ENCODE measurements at places on chromosomes 13 and 19. TPM values are rescaled to one million over a fixed set of nuclear protein-coding genes. Genes with fewer than 3 reads are reported as not detected.

ZIC2 gene
- not detected for total RNA-seq

- H3K36me3 ChIP-seq = no peaks in the 10 kb centered on the region
- H3K27me3 ChIP-seq = no peaks in the 10 kb centered on the region
- no peak for DNase-seq
- H3K27ac ChIP-seq = no peak overlapping the region
Observed at GRCh38 chr13:48615049-48615448, 38.7 kb upstream of the CYSLTR2 start.

GFY gene
- not detected for total RNA-seq

DNA sequence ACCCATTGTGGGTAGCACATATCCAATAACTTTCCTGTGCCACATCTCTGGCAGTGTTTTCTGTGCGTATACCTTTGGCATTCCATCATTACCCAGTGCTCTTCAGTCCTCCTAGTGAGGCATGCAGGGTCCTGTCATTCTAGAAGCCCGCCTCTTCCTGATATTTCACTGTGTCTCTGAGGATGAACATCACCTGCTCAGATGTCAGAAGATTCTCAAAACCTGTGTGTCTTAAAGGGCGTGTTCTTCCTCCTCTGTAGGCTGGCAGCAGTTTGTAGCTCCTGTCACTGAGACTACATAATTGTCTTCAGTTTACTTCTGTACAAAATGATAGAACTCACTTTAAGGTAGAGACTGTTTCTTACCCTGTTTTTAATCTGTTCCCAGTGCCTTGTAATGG lies 56.9 kb upstream of the TEX29 start:
- H3K27me3 ChIP-seq = no peaks in the 10 kb centered on the region
- H3K27ac ChIP-seq = no peak overlapping the region
- H3K36me3 ChIP-seq = no peaks in the 10 kb centered on the region
- no peak for DNase-seq

DNA sequence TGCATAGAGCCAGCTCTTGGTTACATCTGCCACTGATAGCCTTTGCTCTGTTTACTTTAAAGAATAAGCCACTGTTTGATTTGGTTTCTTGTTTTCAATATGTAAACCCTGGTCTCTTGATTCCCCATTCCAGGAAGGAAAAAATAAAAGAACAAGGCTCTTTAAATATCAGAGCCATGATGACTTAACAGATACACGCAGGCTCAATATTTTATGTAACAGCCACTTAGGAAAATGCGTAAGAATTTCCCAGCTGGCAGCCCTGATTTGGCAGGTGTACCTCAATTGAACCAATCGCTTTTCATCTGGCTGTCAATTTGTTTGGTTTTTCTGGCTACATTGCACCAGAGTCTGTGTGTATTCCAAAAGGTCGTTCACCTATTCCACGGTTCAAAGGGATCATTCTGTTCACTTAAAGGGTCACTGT lies 65.6 kb downstream of the IRS2 start:
- no peak for DNase-seq
- H3K4me1 ChIP-seq = no peaks in the 10 kb centered on the region
- H3K27ac ChIP-seq = no peak overlapping the region
- no peaks in the 10 kb centered on the region for H3K27me3 ChIP-seq
- H3K36me3 ChIP-seq = no peaks in the 10 kb centered on the region

KCNN4 gene
- total RNA-seq = 9.2 TPM

- H3K4me1 ChIP-seq = no peaks in the 10 kb centered on the region
- no peak overlapping the region for H3K4me3 ChIP-seq
- H3K27me3 ChIP-seq = no peaks in the 10 kb centered on the region
- DNase-seq = no peak
Observed at GRCh38 chr13:36341718-36342117, 4.5 kb downstream of the SPART start.

COMP gene
- not detected for total RNA-seq

DNA sequence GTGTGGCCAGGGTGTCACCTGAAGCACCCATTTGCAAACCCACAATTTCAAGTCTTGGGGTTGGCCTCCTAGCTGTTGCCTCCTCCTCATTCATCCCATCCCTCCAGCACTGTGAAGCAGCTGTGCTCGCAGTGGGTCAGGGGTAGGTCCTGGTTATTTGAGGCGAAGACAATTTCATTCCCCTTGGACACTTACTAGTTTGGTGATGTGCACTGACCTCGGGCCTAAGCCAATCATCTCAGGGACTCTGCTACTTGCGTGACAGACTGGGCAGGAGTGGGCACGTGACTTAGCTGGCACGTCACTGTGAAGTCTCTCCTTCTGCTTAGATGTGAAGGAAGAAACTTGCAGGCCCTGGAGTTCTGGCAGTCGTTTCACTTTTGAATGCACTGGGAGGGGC lies 3.5 kb upstream of the ATP11A start:
- no peaks in the 10 kb centered on the region for H3K4me1 ChIP-seq
- no peak overlapping the region for H3K4me3 ChIP-seq
- no peak overlapping the region for H3K27ac ChIP-seq
- DNase-seq = no peak
- no peaks in the 10 kb centered on the region for H3K27me3 ChIP-seq

NCR1 gene
- not detected for total RNA-seq

DNA sequence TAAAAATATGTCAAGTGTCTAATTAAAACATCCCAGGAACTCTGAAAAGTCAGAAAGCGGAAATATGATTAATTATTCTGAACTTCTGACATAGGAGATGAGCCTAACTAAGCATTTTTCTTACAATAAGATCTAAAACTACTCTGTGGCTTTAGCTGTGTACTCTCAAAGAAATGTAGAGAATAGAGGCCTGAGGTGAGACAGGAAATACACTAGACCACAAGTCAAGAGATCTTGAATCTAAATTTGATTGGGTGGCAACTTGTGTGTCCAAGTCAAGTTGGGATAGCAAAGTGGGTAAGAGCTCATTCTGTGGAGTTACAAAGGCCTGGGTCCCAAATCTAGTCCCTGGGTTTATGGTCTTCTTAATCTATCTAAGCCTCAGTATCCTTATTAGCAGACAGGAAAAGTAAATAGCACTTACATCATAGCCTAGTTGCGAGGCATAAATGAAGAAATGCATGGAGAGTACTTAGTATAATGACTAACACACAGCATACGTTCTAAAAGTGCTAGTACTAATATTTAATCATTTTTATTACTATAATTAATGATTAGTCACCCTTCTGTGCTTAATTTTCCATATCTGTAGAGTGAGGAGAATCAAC lies 9.4 kb upstream of the LRRC63 start:
- no peak for DNase-seq
- H3K27me3 ChIP-seq = no peaks in the 10 kb centered on the region
- H3K27ac ChIP-seq = no peak overlapping the region
- H3K4me1 ChIP-seq = no peaks in the 10 kb centered on the region
- H3K36me3 ChIP-seq = no peaks in the 10 kb centered on the region
- no peak overlapping the region for H3K4me3 ChIP-seq

SH2D3A gene
- 5.4 TPM for total RNA-seq

- H3K36me3 ChIP-seq = no peaks in the 10 kb centered on the region
- H3K4me1 ChIP-seq = peaks cover 7% of the 10 kb centered on the region
- H3K27me3 ChIP-seq = peaks cover 36% of the 10 kb centered on the region
- no peak overlapping the region for H3K27ac ChIP-seq
- DNase-seq = no peak
Observed at GRCh38 chr19:55083004-55083850, 7.6 kb downstream of the EPS8L1 start.

FCER2 gene
- not detected for total RNA-seq

DNA sequence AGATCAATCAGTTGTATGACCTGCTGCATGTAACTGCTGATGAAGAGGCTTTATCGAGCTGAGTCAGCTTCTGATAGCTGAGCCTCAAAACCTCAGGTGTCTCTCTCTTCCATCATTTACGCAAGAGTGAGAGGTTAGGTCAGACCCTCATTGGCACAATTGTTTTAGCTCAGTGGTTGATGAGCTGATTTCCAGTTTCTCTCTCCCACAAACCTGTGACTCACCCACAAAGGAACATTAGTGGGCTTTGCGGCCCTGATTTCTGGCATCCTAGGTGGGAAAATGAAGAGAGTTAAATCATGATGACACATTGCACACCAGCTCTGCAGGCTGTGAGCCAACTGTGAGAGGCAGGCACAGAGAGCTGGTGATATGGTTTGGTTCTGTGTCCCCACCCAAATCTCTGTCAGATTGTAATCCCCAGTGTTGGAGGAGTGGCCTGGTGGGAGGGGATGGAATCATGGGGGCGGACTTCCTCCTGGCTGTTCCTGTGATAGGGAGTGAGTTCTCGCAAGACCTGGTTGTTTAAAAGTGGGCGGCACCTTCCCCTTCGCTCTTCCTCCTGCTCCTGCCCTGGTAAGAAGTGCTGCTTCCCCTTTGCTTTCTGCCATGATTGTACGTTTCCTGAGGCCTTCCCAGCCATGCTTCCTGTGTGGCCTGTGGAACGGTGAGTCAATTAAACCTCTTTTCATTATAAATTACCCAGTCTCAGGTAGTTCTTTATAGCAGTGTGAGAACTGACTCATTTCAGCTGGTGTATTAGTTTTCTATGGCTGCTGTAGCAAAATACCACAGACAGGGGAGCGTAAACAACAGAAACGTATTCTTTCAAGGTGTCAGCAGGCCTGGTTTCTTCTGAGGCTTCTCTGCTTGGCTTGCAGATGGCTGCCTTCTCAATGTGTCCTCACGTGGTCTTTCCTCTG lies 33.5 kb upstream of the TMTC4 start:
- H3K36me3 ChIP-seq = no peaks in the 10 kb centered on the region
- no peak overlapping the region for H3K27ac ChIP-seq

TEX29 gene
- total RNA-seq = not detected

- H3K36me3 ChIP-seq = no peaks in the 10 kb centered on the region
- H3K27me3 ChIP-seq = no peaks in the 10 kb centered on the region
- no peak overlapping the region for H3K27ac ChIP-seq
- no peak for DNase-seq
- no peaks in the 10 kb centered on the region for H3K4me1 ChIP-seq
Observed at GRCh38 chr13:26678330-26678729, 82.3 kb downstream of the GPR12 start.

- no peak overlapping the region for H3K27ac ChIP-seq
- H3K4me3 ChIP-seq = no peak overlapping the region
- DNase-seq = no peak
- H3K4me1 ChIP-seq = no peaks in the 10 kb centered on the region
Observed at GRCh38 chr19:14770944-14771839, 7.2 kb downstream of the ADGRE2 start.

RUBCNL gene
- total RNA-seq = 4.4 TPM

FAM124A gene
- 2.1 TPM for total RNA-seq

FLT3LG gene
- total RNA-seq = 19.4 TPM

DNA sequence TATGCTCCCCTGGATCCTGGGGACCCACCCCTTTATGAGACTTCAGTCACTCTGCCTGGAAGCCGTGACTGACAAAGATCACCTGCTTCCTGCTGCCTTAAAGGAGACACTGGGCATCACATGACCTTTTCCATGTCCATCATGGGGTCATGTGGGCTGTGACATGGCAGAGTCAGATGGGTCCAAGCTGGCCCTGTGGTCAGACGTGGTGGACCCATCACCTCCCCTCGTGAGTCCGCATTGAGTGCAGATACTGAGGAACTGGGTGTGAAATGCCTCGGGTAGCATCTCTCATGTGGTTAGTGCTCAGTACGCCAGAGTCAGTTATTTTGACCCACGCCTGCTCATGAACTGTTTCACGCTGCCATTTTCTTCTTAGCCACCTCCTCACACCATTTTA lies 27.1 kb downstream of the NKPD1 start:
- no peaks in the 10 kb centered on the region for H3K36me3 ChIP-seq
- no peak for DNase-seq
- H3K4me1 ChIP-seq = no peaks in the 10 kb centered on the region

- H3K27me3 ChIP-seq = no peaks in the 10 kb centered on the region
- no peak overlapping the region for H3K27ac ChIP-seq
- no peaks in the 10 kb centered on the region for H3K36me3 ChIP-seq
- no peak for DNase-seq
- H3K4me3 ChIP-seq = no peak overlapping the region
Observed at GRCh38 chr13:49082653-49083536, 107.2 kb downstream of the FNDC3A start.

- H3K27ac ChIP-seq = peak overlapping the region; percentile 47
- H3K27me3 ChIP-seq = no peaks in the 10 kb centered on the region
- DNase-seq = peak; percentile 46
- H3K36me3 ChIP-seq = no peaks in the 10 kb centered on the region
- peaks cover 17% of the 10 kb centered on the region for H3K4me1 ChIP-seq
- H3K4me3 ChIP-seq = no peak overlapping the region
Observed at GRCh38 chr19:294946-295686, 3.9 kb upstream of the PLPP2 start.

GGN gene
- not detected for total RNA-seq

DNA sequence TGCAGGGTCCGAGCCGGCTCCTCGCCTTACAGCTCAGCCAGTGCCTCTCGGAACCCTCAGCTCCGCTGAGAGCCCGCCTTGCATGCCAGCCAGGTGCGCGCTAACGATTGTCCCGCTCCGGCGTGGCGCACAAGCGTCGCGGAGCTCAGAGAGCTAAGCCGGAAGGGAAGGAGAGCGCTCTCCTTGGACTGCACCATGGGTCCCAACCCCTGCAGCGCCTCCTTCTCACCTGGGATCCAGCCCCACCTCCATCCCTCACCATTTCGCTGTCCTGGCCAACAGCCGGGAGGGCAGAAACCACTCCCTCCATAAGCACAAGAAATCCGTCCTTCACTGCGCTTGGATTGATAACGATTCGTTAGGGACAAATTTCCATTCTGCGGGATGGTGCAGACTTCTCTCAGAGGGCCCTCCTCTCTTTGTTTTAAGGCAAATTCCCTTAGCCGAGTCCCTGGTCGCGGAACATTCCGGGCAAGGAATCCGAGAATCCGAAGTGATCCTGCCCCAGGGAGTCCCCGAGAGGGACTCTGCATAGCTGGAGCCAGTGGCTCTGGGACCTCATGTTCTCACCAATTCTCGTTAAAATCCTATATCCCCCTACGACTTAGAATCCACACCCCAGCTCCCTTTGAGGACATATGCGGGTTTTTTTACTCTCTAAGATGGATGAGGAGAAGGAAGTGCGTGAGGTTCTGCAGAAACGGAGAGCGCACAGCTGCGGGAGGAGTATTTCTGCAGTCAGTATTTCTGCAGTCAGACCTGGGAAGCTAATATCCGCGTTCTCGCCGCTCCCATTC lies 2.8 kb downstream of the GSX1 start:
- no peaks in the 10 kb centered on the region for H3K4me1 ChIP-seq
- no peaks in the 10 kb centered on the region for H3K36me3 ChIP-seq
- peaks cover 15% of the 10 kb centered on the region for H3K27me3 ChIP-seq
- no peak overlapping the region for H3K4me3 ChIP-seq
- DNase-seq = no peak
- no peak overlapping the region for H3K27ac ChIP-seq

ZNF534 gene
- not detected for total RNA-seq

BEST2 gene
- not detected for total RNA-seq

APOC4 gene
- total RNA-seq = not detected
